Hematopoietic multipotent progenitor cell (in vitro differentiated cells): ENCODE measurements at places on chromosomes 2 and 18. TPM values are rescaled to one million over a fixed set of nuclear protein-coding genes. Genes with fewer than 3 reads are reported as not detected.

The POTEI gene
- total RNA-seq, result not detected

The PAX8 gene
- 1.3 TPM for total RNA-seq

The PTH2R gene
- 1.1 TPM for total RNA-seq

The KIF5C gene
- under 0.01 TPM for total RNA-seq
